Activated CD4-positive, alpha-beta T cell treated with anti-CD3 and anti-CD28 coated beads, Interleukin-2, amount 50 U/mL, for 24 hours (primary cell): ENCODE measurements at places on chromosomes 16 and 17.

- no peak for DNase-seq
These were observed 116.0 kb upstream of the GOT2 start for GRCh38 chr16:58850019-58850677.

DNA sequence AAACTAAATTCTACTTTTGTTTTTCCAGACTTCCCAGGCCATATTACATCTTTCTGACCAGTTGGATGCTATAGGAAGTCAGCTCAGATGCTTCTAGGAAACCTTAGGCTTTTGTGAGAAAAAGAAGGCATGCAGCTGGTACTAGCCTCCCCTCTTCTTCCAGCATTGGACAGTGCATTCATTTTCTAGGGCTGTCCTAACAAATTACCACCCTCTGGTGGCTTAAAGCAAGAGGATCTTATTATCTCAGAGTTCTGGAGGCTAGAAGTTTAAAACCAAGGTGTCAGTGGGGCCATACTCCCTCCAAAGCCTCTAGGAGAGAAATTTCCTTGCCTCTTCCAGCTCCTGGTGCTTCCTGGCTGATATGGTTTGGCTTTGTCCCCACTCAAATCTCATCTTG is 467.8 kb downstream of the SLC39A11 start:
- no peak for DNase-seq

DNA sequence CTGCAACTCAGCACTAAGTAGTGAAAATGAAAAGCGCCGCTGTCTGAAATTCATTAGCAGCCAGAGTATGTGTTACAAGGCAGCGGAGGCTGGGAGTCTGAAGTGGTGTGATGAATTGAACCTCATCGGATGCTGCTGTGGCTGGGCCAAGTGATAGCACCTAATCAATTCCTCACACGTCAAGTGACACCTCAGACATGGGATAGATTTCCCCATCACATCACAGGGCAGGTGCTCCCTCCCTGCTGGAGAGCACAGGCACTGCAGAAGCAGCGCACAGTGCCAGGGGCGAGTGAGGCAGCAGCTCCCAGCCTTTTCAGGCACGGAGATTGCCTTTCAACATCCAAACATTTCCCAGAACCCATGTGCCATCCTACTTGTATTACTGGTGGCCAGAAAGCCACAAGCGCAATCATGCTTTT is 32.2 kb downstream of the DRC3 start:
- no peak for DNase-seq

DNA sequence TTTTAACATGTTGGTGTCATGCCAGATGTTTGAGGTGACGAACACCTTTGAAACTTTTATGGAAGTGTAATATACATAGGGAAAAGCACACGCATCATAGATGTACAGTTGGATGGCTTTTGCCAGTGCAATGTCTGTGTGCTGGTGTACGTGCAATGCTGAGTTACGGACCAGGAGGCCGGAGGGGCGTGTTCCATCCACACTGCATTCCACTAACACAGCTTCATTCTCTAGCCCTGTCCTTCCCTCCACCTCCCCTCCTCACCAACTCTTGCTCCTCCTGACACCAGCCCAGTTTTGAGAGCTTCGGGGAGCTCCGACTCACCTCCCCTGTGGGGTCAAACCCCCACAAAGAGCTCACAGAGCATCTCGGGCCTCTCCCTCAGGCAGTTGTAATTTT is 358.8 kb downstream of the C16orf95 start:
- DNase-seq: no peak

DNA sequence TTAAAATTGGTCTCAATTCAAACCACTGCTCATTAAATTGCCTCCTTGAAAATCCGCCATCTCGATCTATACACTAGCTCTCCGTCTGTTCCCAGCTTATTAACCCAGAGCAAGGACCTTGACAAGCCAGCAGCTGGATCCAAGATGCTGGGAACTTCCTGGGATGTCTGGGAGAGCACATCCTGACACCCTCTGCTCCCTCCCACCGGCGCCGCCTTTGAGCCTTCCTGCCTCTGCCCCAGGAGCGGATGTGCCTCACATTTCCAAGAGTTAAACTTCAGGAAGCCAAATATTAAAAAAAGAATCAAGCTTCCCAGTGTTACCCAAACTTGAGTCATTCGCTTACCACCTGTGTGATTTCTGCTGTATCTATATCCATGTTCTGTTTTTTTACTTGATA is 107.9 kb downstream of the HAPSTR1 start:
- no peak for DNase-seq

GRCh38 chr17:68429881-68430280 is 27.4 kb downstream of the WIPI1 start:
- no peak for DNase-seq

DNA sequence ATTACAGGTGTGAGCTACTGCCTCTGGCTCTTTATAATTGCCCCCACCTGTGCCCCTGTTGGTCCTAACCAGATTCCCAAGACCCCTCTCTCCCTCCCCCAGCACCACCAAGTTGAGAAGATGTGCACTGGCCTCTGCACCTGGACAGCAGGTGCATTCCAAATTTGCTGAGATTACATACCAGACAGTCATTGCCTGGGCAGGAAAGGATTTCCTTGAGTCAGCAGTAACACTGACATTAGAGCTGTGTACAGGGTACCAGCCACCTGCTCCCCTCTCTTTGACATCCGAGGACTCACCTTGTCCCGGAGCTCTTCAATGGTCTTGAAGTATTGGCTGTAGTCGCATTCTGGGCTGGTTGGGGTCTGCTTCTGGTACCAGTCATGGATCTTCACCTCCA is 659 bp downstream of the KRT15 start:
- no peak for DNase-seq

DNA sequence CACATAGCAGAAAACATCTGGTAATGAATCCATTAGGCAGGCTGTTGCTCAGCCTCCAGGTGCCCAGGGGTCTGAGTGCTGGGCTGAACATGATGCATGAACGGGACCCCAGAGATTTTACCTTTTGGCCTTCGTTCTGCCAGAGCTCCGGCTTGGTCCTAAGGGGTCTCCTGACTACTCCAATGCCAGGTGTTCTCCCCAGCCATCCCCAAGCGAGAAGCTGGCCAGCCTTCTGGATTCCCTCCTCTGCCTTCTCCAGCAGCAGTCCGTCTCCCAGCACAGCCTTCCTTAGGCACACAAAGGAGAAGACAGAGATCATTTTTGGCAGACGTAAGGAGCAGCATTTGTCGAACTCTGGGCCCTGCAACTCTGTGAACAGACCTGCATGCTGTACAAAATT is 109.4 kb downstream of the RBFOX1 start:
- no peak for DNase-seq

GRCh38 chr16:75111961-75112733 is 4.4 kb downstream of the LDHD start:
- no peak for DNase-seq

- DNase-seq: no peak
These were observed 12.5 kb downstream of the CEP295NL start for GRCh38 chr17:78890498-78890897.

GRCh38 chr16:5027575-5028235 is 6.0 kb downstream of the NAGPA start:
- no peak for DNase-seq

- no peak for DNase-seq
These were observed 18.9 kb downstream of the KCNJ18 start for GRCh38 chr17:21711182-21711581.

GRCh38 chr16:65658349-65658748 is 536.5 kb upstream of the CDH11 start:
- DNase-seq: no peak

- DNase-seq: no peak
These were observed 40.5 kb downstream of the PSME3IP1 start for GRCh38 chr16:57145046-57146021.

DNA sequence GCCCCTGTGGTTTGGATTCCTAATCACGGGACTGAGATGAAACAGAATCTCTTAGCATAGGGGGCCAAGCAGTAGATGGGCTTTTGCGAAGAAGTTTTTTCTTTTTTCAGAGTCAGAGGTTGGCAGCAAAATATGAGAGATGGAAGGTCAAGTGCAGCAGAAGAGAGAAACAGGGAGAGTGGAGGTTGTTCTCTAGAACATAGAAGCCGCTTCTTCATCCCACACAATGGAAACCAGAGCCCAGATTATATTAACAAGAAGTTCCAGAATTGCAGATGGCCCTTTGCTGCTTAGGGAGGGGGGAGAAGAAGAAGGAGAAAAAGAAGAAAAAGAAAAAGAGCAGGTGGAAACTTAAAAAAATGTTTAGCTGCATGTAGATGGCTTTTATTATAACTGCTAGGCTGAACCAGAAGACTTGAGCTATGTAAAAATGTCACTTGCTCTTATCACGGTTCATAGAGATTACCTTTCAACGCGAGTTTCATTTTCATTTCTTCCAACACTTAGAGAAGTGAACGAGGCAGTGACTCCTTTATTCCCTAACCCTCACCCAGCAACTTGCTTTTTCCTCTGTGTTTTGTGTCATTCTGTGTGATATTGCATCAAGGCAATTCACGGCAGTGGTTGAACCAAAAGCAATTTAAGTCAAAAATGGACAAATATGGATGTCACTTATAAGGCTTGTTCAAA is 737.5 kb downstream of the WWOX start:
- no peak for DNase-seq

- DNase-seq: no peak
These were observed 4.8 kb upstream of the SEZ6 start for GRCh38 chr17:29010586-29010985.

- no peak for DNase-seq
These were observed 36.2 kb downstream of the STH start for GRCh38 chr17:46035112-46035818.

- DNase-seq: no peak
These were observed 14.6 kb downstream of the DNASE1 start for GRCh38 chr16:3669082-3669481.

- DNase-seq: no peak
These were observed 583.7 kb downstream of the KCNJ2 start for GRCh38 chr17:70752966-70753467.

- DNase-seq: no peak
These were observed 22.0 kb upstream of the CCL1 start for GRCh38 chr17:34384822-34385605.

DNA sequence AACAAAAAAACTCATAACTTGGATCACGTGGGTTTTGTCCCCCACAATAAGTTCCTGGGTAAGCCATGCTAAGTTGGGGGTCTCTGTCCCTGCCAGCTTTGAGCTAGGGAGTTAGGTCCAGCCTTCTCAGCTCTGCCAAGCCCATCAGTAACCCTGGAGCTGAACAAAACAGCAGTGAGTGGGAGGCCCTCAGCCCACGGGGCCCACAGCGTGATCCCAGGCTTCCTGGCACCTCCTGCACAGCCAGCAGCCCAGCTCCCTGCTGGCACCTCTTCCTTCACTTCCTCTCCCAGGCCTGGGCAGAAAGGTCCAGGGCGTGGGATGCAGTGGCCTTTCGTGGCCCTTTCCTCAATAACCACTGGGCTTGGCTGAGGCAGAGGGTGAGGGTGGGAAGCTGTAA is 35.5 kb upstream of the CDC42EP4 start:
- DNase-seq: no peak

DNA sequence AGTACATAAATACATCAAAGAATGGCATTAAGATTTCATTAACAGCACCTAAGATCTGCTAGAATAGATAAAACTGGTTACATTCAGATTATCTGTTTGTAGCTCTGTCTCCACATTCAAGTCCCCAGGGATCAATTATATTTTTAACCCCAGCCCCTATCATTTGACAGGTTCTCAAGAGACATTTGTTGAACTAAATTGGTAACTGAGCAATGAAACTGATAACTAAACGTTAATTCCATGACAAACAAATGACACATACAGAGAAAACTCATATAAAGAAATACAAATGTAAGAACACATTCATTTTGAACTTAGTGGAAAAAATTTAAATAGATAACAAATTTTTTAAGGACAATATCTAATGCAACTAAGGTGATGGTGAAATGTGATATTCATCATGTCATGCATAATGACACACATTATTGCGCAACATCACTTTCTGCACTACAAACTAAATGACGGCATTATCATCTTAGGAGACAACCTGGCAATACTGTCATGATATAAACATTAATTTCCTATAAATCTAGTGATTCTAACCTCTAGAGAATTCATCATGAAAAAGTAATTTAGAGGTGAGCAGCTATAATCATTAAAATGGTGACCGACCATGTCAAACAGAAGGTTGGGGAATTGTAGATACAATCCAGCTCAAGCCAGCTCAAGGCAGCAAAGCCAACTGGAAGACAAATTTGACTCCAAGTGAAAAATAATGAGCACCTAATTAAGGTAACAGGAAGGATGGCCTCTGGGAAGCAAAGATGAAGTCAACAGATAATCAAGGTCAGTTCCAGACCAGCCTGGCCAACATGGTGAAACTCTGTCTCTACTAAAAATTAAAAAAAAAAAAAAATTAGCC is 9.5 kb downstream of the ARHGAP17 start:
- DNase-seq: no peak

DNA sequence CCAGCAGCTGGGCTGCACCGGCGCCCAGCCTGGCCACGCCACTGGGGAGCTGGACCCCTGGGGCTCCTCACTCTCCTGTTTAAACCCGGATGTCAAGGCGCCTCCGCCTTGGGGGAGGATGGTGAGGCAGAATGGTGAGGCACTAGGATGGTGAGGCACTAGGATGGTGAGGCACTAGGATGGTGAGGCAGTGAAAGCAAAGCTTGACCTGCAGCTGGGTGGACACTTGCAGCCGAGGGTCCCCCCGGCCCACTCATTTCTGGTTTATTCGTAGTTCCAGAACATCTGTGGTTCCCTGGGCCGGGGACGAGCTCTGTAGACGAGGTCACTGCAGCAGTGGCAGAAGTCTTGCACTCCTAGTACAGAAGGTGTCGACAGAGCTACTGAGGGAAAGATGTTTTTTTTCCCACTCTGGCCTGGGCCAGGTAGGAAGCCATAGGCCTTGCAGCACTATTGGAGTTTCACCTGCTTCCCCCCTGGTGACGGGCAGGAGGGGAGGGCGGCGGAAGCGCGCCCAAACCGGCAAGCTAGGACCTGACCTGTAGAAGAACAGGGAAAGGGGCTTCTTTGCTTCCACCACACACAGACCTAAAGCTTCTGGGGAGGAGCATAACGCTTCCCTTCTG is 1.1 kb upstream of the HNF1B start:
- DNase-seq: no peak

DNA sequence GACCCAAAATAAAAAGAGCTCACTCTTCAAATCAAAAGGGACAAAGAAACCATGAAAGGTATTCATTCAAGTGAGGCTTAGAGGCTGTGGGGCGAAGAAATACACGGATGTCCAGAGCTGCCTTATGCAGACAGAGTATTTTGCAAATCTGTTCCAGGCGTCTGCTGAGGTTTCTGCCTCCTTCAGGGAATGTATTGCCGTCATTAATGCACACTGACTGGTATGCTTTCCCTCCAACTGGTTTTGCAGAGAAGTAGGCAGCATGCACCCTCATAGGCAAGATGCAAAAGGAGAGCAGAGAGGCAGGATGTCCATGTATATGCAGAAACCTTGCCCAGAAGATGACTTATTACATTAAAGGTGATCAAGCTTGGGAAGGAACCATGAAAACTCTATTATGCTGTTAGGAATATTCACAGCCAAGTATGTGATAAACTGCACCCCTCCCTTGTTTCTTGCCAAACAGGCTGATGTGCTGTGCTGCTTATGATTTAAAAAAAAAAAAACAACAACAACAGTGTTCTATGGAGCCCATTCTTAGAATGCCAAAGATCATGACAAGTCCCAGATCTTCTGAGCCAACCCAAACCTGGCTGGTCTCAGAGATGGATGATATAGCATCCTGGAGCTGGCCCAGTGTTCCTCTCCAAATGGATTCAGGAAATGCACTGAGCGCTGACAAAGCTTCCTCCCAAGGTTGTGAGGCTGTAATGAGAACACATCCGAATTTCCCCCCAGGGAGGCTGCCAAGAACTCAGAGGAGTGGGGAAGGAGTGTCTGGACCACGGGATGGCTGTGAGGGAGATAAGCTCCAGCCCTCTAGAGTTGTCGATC is 77.6 kb upstream of the HLF start:
- DNase-seq: no peak

- DNase-seq: no peak
These were observed 21.3 kb downstream of the SNX20 start for GRCh38 chr16:50659806-50660205.
